ENCODE measurements at places on chromosomes 3 and 15. TPM values are rescaled to one million over a fixed set of nuclear protein-coding genes. Genes with fewer than 3 reads are reported as not detected.

CNTN3 gene
- total RNA-seq, result 37.9 TPM

NANOGP8 gene
- total RNA-seq, result not detected

WDR93 gene
- 0.63 TPM for total RNA-seq

HTR3D gene
- total RNA-seq, result not detected

LIPH gene
- not detected for total RNA-seq

IL5RA gene
- total RNA-seq, result 1.3 TPM

GRM2 gene
- 17.5 TPM for total RNA-seq

NR2E3 gene
- total RNA-seq, result not detected

GABRB3 gene
- total RNA-seq, result 135 TPM

ATP13A5 gene
- total RNA-seq, result 0.63 TPM

FBXO40 gene
- total RNA-seq, result not detected

ITGB5 gene
- total RNA-seq, result 19.7 TPM

CCR8 gene
- total RNA-seq, result not detected

SPESP1 gene
- 2.5 TPM for total RNA-seq

SKOR1 gene
- 0.63 TPM for total RNA-seq

KBTBD13 gene
- not detected for total RNA-seq

MAP1A gene
- 48.2 TPM for total RNA-seq

CHL1 gene
- 1,059 TPM for total RNA-seq

CLDN1 gene
- 2.5 TPM for total RNA-seq

LRRC31 gene
- total RNA-seq, result not detected

ITPKA gene
- total RNA-seq, result 1.3 TPM

BSN gene
- total RNA-seq, result 23.5 TPM

ROPN1B gene
- 0.94 TPM for total RNA-seq

P2RY14 gene
- 0.31 TPM for total RNA-seq

TIMP4 gene
- total RNA-seq, result 3.4 TPM

MYD88 gene
- total RNA-seq, result 7.5 TPM

ST3GAL6 gene
- total RNA-seq, result 25.7 TPM

USP50 gene
- total RNA-seq, result not detected

ABHD17C gene
- total RNA-seq, result 13.5 TPM

TPRG1 gene
- 2.5 TPM for total RNA-seq

ARRDC4 gene
- 43.8 TPM for total RNA-seq

IMPG2 gene
- total RNA-seq, result 2.8 TPM

ERICH6 gene
- total RNA-seq, result not detected

P2RY1 gene
- total RNA-seq, result 8.8 TPM

TMEM212 gene
- total RNA-seq, result not detected

SLC28A2 gene
- total RNA-seq, result not detected

PTH1R gene
- total RNA-seq, result 1.6 TPM

PCOLCE2 gene
- total RNA-seq, result 4.4 TPM

NMB gene
- total RNA-seq, result 2.2 TPM

MEGF11 gene
- 3.8 TPM for total RNA-seq

INKA1 gene
- total RNA-seq, result 13.5 TPM

SAMD7 gene
- total RNA-seq, result not detected

IQCH gene
- total RNA-seq, result 2.8 TPM

CEP19 gene
- total RNA-seq, result 5.6 TPM
